ENCODE measurements at places on chromosomes 16 and 17. TPM values are rescaled to one million over a fixed set of nuclear protein-coding genes. Genes with fewer than 3 reads are reported as not detected.

FBXW10 gene
- total RNA-seq: not detected

DNA sequence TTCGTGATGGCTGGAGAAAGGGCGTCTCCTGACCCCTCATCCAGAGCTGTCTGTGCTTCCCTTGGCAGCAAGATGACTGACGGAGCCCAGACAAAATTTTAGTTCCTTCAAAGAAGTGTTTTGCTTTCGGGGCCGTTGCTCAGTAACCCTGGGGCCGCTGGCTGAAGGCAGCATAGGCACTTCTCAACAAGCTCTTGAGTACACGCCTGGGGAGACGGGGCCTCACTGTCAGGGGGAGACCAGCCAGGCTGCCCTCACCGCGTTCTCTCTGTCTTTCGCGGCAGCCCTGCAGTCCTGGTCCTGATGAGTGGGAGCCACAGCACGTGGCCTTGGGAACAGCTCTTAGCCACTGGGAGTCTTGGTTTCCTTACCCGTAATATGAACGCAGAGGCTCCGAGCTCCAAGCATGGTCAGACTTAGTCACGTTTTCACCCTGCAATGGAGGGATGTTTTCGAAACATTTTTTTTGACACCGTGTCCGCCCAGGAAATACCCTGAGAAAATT is 86.0 kb downstream of the IRF8 start:
- DNase-seq: no peak
- no peak overlapping the region for H3K27ac ChIP-seq
- no peak overlapping the region for H3K4me3 ChIP-seq

- no peaks in the 10 kb centered on the region for H3K36me3 ChIP-seq
- no peak for DNase-seq
- peaks cover 58% of the 10 kb centered on the region for H3K27me3 ChIP-seq
- peaks cover 26% of the 10 kb centered on the region for H3K4me1 ChIP-seq
- H3K27ac ChIP-seq: no peak overlapping the region
- H3K4me3 ChIP-seq: no peak overlapping the region
Observed at GRCh38 chr16:85872734-85873133, 26.2 kb upstream of the IRF8 start.

- no peaks in the 10 kb centered on the region for H3K27me3 ChIP-seq
- DNase-seq: no peak
- peaks cover 1% of the 10 kb centered on the region for H3K36me3 ChIP-seq
- H3K4me1 ChIP-seq: peaks cover 36% of the 10 kb centered on the region
- no peak overlapping the region for H3K4me3 ChIP-seq
Observed at GRCh38 chr16:3089717-3090592, 9.1 kb downstream of the ZSCAN10 start.

DNA sequence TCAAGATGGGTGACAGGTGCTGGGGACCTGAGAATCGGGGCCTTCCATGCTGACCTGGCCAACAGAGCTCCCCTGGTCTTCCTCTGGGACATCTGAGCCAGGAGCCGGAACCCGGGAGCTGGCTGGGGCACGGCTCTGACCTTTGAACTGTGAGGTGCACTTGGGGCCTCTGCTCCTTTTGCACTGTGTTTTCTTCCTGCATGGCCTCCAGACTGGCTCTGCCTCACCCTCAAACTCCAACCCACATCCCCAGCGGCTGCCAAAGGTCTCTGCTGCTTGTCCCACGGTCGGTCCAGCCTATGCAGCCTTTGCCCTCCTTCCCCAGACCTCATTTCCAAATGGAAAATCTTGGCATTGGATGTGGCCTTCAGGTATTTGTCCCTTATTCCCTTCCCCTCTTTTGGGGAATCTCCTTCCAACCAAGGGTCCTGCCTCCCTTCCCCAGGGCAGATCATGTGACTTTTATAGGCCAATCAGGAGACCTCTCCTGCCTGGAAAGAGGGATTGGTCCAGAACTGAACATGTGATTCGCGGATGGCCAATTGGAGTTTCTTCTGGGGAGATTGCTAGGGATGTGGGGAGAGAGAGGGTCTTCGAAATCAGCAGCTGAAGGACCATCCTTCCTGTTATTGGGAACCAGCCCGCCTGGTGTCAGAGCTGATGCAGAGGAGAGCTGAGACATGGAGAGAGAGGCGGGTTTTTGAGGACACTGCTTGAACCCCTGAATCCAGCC is 117.9 kb downstream of the CYLD start:
- peaks cover 2% of the 10 kb centered on the region for H3K27me3 ChIP-seq
- DNase-seq: no peak
- H3K36me3 ChIP-seq: no peaks in the 10 kb centered on the region
- no peaks in the 10 kb centered on the region for H3K4me1 ChIP-seq
- H3K4me3 ChIP-seq: no peak overlapping the region
- no peak overlapping the region for H3K27ac ChIP-seq

- no peaks in the 10 kb centered on the region for H3K4me1 ChIP-seq
- no peaks in the 10 kb centered on the region for H3K27me3 ChIP-seq
- no peak overlapping the region for H3K27ac ChIP-seq
- no peaks in the 10 kb centered on the region for H3K36me3 ChIP-seq
- no peak for DNase-seq
- no peak overlapping the region for H3K4me3 ChIP-seq
Observed at GRCh38 chr16:81136390-81137335, 40.5 kb upstream of the GCSH start.

GRCh38 chr17:63325808-63326207 is 120.3 kb downstream of the CYB561 start:
- H3K4me1 ChIP-seq: no peaks in the 10 kb centered on the region
- peaks cover 5% of the 10 kb centered on the region for H3K27me3 ChIP-seq
- H3K4me3 ChIP-seq: no peak overlapping the region
- no peak overlapping the region for H3K27ac ChIP-seq
- DNase-seq: no peak

DNA sequence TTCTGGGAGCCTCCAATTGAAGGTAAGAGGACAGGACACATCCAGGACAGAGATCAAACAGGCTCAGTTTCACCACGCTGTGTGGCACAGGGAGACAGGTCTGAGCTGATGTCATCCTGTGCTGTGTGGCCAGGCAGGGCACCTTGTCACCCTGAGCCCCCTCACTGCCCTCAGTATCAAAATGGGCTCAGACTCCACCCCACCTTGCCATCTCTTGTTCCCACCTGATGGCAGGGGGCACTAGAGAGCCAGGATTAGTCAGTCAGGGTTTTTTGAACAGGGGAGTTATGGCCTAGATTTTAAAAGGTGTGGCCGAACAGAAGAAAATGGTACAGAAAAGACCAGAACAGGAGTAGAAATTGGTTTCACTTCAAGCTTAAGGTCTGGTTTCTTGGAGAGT is 2.6 kb downstream of the KAT2A start:
- H3K4me1 ChIP-seq: peaks cover 22% of the 10 kb centered on the region
- H3K36me3 ChIP-seq: peaks cover 39% of the 10 kb centered on the region
- DNase-seq: no peak
- H3K4me3 ChIP-seq: peak overlapping the region; percentile 58
- H3K27ac ChIP-seq: peak overlapping the region; percentile 65

- no peak overlapping the region for H3K27ac ChIP-seq
- H3K27me3 ChIP-seq: peaks cover 3% of the 10 kb centered on the region
- no peak overlapping the region for H3K4me3 ChIP-seq
- no peak for DNase-seq
Observed at GRCh38 chr16:48136547-48137360, 19.0 kb downstream of the ABCC12 start.

DNA sequence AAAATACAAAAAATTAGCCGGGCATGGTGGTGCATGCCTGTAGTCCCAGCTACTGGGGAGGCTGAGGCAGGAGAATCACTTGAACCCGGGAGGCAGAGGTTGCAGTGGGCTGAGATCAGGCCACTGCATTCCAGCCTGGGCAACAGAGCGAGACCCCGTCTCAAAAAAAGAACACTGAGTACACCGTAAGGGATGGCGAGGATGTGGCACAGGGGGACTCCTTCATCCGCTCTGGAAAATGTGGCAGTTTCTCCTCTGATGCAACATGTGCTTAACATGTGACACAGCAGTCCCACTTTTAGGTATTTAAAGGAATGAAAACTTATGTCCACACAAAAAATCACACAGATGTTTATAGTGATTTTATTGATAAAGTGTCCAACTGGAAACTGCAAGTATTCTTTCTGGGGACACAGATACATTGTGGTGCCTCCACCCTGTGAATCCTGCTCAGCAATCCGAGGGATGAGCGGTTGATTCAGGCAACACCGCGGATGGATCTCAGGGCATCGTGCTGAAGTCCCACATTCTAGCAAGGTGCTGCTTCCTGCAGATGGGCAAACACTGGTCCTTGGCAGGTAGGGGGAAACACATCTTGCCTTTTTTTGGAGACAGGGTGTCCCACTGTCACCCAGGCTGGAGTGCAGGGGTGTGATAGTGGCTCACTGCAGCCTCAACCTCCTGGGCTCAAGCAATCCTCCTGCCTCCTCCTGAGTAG is 3.5 kb upstream of the C16orf95 start:
- DNase-seq: no peak
- no peak overlapping the region for H3K4me3 ChIP-seq
- H3K4me1 ChIP-seq: peaks cover 14% of the 10 kb centered on the region
- H3K36me3 ChIP-seq: peaks cover 16% of the 10 kb centered on the region

- no peak overlapping the region for H3K27ac ChIP-seq
- DNase-seq: no peak
- no peaks in the 10 kb centered on the region for H3K36me3 ChIP-seq
- no peak overlapping the region for H3K4me3 ChIP-seq
Observed at GRCh38 chr17:206941-207560, 25.6 kb upstream of the DOC2B start.

All from activated T-helper 2 cell treated with anti-CD3 and anti-CD28 coated beads, Interferon-gamma antibody, Interleukin-2, Interleukin-4, amounts not matched to agents 10 μg/mL and 5 μg/mL and 100 μg/mL, durations not matched to agents 14 hours and 24 hours and 36 hours (primary cell).